ENCODE measurements at places on chromosomes 6 and 20.
A peak's percentile ranks its signal among the peaks of the same experiment; 100 is the strongest.

- no peak for DNase-seq
These were observed 6.9 kb downstream of the EDN3 start for GRCh38 chr20:59307270-59307669.

GRCh38 chr6:119637768-119638167 is 288.2 kb upstream of the MAN1A1 start:
- no peak for DNase-seq

DNA sequence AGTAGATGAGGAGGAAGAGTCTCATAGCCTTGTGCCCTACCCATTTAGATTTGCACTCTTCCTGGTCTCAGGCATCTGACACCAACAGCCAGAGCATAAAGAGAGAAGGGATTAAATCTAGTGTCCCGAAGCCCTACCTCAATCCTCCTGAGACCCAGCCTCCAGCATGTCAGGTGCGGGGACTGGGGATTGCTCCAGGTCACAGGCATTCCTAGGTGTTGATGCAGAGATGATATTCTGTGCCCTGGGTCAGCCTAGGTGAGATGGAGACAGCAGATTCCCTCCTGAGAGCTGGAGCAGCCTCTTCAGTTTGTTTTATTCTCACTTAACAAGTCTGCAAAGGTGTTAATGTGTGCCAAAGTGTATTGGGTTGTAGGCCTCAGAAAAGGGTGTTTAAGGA is 89.8 kb downstream of the ANKRD6 start:
- DNase-seq: no peak

- no peak for DNase-seq
These were observed 32.6 kb upstream of the RNF182 start for GRCh38 chr6:13892017-13892645.

- no peak for DNase-seq
These were observed 1333.5 kb downstream of the KHDRBS2 start for GRCh38 chr6:60952500-60952899.

DNA sequence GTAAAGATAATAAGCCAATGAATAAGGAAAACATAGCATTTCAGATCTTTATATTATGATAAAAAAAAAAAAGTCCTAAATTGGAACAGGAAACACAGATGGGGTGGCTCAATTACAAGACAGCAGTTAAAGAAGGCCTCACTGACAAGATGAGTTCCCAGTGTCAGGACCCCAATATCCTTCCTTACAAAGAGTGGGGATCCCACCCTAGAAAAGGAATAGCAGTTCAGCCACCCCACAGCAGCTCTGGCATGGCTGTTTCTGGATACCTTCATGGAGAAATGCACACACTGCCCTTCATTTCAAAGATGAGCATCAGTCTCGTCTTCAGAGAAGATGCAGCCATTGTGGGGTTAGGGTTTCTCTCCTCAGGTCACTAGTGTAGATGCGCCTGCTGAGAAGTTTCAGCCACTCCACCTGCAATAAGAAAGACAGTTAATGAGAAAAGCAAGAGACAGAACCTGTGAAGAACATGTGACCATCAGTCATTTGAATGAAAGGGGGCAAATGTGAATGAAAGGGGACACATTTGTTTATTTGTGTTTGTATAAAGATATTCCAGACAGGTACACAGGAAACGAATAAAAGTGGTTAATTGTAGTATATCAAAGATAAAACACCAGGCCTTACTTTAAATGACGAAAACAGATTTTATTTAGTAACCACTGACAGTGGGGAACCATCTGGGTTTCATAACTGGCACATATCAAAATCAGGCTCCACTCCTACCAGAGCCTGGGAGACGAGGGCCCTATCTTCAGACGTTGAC is 121.3 kb upstream of the PRSS16 start:
- DNase-seq: no peak

DNA sequence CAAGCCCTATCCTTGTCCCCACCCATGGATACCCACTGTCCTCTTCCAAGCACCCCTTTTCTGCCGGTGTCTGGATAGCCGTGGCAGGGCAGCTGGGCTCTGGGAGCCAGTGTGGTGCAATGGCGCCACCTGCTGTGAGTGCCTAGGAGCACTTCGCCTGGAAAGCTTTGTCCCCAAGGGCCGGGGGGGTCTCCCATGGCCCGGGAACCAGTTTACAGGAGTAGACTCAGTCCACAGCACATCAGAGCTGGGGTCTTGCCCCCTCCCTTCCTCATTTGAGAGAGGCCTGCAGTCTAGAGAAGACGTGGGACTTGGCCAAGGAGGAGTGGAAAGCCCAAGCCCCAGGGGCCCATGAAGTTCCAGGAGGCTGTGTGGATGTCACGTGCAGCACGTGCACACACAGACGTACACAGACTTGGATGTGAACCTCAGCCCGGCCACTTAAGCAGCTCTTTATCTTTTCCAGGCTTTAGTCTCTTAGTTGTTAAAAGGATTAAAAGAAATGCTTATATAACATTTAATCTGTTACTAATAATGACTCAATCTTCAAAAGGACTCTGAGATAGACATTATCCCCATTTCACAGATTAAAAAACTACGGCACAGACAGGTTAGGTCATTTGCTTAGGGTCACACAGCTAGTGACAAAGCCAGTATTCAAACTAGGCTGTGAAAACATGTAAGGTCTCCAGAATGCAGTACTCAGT is 40.9 kb upstream of the CDH22 start:
- peak; percentile 33 for DNase-seq

- DNase-seq: no peak
These were observed 427.4 kb downstream of the UTRN start for GRCh38 chr6:144712541-144712940.

- peak; percentile 88 for DNase-seq
These were observed at the start of the genes MRPL14 and TMEM63B for GRCh38 chr6:44127186-44128019. MRPL14 (minus strand) TSS chr6:44127452; CDS start chr6:44116611, 10,841 bp downstream. TMEM63B (plus strand) TSS chr6:44127554; CDS start chr6:44134585, 7,031 bp downstream.

GRCh38 chr6:118017301-118017848 is 110.3 kb downstream of the SLC35F1 start:
- no peak for DNase-seq

DNA sequence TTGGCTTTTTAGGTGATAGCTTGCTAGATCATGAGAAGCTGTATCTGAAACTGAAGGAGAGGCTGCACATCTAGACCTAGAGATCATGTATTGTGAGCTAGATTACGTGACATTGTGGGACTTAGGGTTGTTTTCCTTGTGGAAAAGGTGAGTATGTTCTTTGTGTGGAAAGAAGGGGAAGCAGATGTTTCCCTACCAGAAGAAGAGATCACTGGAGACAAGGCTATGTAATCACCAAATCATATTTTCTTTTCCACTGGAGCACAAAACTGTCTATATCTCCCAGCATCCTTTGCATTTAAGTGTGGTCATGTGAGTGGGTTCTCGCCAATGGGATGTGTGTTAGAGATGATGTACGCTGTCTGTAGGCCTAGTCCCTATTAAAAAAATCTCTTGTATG is 7.0 kb upstream of the EPB41L2 start:
- no peak for DNase-seq

DNA sequence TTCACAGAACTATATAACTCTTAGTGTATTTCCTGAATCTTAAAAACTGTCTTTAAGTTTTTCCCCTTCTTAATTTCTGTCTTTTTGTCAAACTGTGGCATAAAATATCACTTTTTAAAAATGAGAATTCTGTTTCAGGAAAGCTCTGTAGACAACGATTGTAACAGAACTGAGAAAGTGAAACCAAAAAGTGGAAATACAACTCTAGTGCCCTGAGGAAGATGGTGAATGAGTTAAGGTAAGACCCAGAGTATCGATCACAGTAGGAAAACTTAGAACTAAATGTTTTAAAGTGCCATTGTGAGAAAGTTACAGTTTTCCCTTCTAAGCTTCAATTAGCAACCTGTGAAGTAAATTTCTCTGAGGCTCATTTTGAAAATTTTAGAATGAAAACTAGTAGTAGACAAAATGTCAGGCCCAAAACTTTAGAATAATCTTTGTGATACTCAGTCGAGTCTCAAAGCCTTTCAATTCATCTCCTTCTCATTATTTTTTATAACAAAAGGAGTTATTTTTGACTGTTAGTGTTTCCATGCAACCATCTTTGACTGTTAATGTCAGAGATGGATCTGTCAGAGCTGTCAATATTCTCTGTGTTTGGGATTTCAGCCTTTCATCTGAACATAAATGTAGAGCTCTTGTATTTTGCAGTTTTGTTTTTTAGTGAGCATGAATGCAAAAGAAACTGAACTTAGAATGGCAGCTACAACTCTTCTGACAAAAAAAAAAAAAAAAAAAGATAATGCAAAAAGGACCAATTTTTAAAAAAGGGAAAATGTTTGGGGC is 19.0 kb upstream of the TRDN start:
- no peak for DNase-seq

GRCh38 chr20:62205618-62206387 is 14.3 kb downstream of the HRH3 start:
- no peak for DNase-seq

GRCh38 chr20:17704589-17705317 is 5.0 kb downstream of the BANF2 start:
- no peak for DNase-seq

GRCh38 chr6:160260367-160260766 is 1.7 kb upstream of the SLC22A2 start:
- no peak for DNase-seq

- DNase-seq: no peak
These were observed 105.9 kb upstream of the ID4 start for GRCh38 chr6:19731282-19731681.

DNA sequence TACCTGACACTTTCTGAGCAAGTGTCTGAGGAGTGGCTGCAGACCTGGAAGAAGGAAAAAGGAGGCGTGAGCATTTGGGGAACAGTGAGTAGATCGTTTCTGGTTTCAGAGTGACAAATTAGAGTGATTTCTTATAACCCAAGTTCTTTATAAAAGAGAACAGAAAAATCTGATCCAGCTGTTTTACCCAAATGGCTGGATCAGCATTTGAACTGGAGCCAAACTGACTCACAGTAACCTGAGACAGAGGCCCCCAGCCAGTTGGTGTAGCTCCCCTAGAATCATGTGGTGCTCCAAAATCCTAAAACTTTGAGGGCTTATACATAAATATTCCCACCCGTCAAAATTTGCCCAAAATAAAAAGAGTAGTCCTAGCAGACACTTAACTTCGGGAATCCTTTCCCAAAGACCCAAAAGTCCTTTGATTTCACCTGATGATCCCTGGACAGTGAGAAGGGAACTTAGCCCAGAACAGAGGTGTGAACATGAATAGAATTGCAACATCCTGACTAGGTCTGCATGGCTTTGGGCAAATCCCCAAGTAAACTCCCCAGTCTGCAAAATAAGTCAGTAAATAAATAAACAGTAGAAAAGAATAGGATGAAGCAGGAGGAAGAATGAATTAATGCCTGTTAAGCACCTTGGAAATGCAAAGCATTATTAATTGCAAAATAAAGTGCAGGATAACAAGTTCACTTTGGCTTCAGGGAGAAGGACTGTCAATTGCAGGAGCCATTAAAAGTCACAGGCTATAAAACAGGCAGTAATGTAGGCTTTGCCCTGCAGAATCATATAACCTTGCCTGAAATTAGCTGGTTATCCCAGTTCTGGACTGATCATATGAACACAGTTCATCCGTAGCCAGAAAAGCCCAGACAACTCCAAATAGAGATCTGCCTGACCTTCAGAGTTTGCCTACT is 262.0 kb upstream of the JARID2 start:
- DNase-seq: no peak

- no peak for DNase-seq
These were observed 31.6 kb downstream of the OPRM1 start for GRCh38 chr6:154070657-154071056.

- DNase-seq: no peak
These were observed 162.7 kb downstream of the CDK19 start for GRCh38 chr6:110652520-110652919.

DNA sequence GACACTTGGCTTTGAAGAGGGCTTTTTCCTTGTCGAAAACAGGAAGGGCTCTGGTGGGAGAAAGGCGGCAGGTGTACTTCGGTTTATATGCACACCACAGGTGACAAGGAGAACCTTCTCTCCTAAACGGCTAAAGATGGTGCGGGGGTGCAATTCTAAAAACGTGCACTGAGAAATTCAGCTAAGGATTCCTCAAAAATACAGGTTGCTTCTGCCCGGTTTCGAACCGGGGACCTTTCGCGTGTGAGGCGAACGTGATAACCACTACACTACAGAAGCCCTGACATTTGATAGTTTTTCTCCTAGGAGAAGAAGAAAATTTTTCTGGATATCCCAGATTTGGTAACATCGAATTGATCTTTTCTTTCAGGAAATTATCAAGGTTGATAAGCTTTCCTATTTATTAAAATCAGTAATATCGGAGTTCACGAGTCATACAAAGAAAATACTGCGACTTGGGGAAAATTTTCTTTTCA is 32.0 kb downstream of the POM121L2 start:
- no peak for DNase-seq

- DNase-seq: no peak
These were observed 67.1 kb downstream of the SCAF8 start for GRCh38 chr6:154800338-154800737.

- DNase-seq: no peak
These were observed 8.6 kb upstream of the JPH2 start for GRCh38 chr20:44195605-44196004.

- no peak for DNase-seq
These were observed 39.2 kb downstream of the PSMG4 start for GRCh38 chr6:3297909-3298308.

GRCh38 chr6:83615025-83615999 is 93.6 kb downstream of the SNAP91 start:
- no peak for DNase-seq

DNA sequence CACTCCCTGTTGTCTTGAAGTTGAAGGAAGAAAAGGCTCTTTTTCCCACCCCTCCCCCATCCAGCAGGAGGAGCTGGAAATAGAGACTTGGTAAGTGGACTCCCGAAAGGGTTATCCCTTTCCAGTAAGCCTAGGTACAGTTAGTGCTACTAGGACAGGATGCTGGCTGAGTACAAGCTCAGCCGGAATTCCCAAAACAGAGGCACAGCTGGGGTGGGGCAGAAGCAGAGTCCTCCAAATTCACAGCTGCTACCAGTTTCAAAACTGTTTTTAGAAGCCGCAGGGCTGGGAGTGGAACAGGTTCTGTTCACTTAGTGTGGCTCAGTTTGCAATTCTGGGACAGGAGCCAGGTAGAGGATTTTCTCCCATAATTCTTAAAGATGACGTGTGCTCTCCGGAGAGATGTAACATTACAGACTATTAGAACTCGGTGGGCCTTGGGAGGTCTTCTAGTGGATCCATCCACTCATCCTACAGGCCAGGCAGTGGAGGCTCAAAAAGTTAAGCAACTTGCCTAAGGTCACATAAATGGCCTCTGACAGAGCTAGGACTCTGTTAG is 19.0 kb upstream of the UTRN start:
- no peak for DNase-seq

- no peak for DNase-seq
These were observed 90.1 kb upstream of the SUPT3H start for GRCh38 chr6:45467853-45468252.

- no peak for DNase-seq
These were observed 18.3 kb downstream of the DSP start for GRCh38 chr6:7559651-7560385.

GRCh38 chr6:64040113-64040512 is 404.5 kb downstream of the PHF3 start:
- DNase-seq: no peak
